ENCODE measurements at places on chromosomes 7 and 10.

- DNase-seq: peak; percentile 27
Measured at GRCh38 chr10:35140126-35140525, 13.5 kb downstream of the CREM start.

- peak; percentile 28 for DNase-seq
Measured at GRCh38 chr7:129210256-129210988, 14.4 kb upstream of the AHCYL2 start.

- DNase-seq: peak; percentile 11
Measured at GRCh38 chr10:124145109-124145870, 51.9 kb upstream of the CHST15 start.

DNA sequence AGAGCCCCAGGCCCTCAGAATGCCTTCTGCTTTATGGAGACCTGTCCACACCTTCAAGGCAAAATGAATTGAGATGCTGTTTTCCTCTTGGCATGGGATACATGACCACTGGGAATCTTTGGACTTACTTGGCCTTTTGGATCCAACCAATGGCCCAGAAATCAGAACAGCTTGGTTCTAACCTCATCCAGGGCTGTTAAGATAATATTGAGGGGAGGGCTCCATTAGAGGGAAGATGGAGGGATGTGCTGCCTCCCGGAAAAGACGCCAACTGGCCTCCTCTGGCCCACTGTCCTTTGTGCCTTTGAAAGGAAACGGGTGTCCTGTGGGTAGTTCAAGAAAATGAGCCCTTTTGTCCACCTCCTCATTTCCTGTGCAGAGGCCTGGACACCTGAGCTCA is 530.9 kb downstream of the KCNMA1 start:
- DNase-seq: no peak

- DNase-seq: no peak
Measured at GRCh38 chr10:62616885-62617590, 187.5 kb upstream of the ADO start.

GRCh38 chr7:142001163-142001874 is 5.6 kb downstream of the MGAM start:
- peak; percentile 8 for DNase-seq

DNA sequence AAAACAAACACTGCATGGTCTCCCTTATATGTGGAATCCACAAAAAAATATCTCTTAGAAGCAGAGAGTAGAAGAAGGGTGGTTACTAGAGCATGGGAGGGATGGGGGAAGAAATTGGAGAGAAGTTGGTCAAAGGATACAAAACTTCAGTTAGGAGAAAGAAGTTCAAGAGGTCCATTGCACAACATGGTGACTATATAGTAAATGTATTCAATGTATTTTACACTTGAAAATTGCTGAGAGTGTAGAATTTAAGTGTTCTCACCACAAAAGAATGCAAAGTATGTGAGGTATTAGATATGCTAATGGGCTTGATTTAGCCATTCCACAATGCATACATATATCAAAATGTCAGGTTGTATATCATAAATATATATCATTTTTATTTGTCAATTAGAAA is 232.0 kb upstream of the CELF2 start:
- peak; percentile 81 for DNase-seq

DNA sequence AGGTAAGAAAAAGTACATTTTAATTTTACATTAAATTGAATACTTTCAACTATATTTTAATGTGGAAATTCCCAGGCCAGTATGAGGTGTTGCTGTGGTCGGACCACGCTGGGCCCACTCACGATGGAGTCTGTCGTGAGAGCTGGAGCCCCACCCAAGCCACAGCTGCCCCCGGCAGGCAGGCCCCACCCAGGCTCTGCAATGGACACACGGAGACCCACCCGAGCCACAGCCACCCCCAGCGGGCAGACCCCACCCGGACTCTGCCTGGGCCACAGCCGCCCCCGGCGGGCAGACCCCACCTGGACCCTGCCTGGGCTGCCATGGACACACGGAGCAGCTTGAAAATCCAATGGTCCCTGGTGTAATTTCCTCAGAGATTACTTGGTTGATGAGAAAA is 141.3 kb downstream of the PTPRN2 start:
- no peak for DNase-seq

DNA sequence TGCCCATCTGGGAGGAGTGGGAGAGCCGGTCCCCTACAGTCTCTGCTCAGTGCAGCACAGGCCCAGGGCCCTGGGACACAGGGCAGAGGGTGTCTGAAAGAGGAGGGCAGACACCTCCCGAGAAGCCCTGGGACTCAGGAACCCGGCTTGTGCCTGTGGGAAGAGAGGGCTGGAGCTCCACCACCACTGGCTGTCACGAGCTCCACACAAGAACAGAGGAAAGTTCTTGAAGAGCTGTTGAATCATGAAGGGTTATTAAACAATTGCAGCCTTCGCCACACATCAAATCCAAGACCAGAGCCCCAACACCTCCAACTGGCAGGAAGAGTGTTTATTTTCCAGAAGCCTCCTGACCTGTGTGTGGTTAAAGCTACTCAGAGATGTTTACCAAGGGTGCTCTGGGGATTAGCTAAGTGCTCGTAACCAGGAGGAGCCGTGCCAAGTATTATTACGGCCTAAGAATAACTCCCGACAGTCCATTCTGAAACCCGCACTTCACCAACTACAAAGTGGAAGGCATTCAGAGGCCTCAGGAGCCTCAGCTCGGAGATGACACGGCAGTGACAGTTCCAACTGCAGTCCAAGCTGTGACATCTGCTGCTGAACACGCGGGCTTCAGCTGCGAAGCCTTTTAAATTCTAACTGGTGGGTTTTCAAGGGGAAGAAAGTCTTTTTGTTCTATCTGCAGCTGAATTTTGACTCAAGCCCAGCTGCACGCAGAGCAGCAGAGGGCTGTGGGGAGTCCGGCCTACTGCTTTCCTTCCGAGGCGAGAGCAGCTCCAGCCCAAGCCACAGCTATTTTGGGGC is 75.1 kb downstream of the MAD1L1 start:
- peak; percentile 95 for DNase-seq

DNA sequence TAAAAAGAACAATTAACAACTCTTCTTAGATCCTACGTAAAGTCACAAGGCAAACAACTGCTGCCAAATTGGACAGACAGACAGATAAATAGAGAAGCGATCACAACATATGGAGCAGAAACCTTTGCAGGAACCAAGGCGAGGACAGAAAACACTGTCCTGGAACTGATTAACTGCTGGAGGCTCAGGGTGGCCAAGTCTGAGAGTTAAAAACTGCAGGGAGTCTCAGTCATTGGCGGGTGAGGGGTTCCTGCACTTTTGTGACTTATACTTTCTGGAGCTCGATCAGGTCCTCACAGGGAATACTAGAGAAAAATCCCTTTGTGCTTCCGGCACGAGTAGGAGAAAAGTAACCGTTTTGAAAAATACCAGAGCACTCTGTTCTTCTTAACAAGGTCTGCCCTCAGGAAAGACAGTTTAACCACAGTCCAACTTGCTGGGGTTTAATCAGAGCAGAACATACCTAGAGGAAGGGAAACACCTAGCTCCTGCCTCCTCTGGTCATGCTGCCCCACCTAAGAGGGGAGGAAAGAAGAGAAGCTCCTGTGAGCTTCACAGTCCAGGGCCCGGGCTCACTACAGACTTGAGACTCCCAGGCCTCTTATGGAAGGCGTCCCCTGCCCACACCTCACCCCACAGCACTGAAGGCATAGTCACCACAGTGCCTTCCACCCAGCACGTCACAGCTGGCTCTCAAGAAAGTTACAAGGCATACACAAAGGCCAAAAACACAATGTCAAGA is 74.9 kb downstream of the LARP4B start:
- DNase-seq: no peak

- peak; percentile 47 for DNase-seq
Measured at GRCh38 chr7:36473454-36474282, 84.0 kb downstream of the ANLN start.

GRCh38 chr10:24715246-24715769 is 8.4 kb downstream of the ARHGAP21 start:
- DNase-seq: no peak

DNA sequence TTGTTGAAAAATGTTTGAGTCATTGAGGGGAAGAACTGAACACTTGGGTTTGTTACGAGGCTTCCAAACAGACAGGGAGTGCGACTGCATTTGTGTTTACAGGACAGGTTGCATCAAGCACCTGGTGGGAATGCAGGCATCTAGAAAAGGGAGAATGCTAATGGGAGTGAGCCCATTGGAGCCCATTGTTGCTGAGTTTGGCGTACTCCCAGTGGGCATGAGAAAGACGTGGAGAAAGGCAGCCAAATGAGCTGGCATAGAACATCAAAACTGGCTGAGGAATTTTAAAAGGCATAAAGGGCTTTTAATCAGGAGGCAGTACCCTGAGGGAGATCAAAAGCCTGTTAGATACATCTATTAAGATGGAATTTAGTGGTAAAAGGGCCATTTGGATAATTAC is 171.6 kb upstream of the NPSR1 start:
- DNase-seq: no peak

DNA sequence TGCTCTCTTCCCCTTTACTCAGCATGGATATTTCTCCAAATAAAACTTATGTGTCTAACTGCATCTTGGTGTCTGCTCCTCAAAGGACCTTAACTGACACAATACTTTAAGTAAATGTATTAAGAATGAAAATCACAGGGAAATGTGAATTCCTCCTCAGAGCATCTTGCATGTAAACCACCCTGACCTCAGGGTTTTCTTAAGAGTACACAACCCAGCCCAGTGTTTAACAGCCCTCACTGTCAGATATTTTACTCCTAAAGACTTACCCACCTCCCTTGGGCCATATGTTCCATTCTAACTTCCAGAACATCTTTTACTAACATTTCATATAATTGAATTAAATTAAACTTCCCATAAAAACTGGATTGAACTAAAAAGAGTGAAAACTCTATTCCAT is 315.3 kb downstream of the HPSE2 start:
- no peak for DNase-seq

DNA sequence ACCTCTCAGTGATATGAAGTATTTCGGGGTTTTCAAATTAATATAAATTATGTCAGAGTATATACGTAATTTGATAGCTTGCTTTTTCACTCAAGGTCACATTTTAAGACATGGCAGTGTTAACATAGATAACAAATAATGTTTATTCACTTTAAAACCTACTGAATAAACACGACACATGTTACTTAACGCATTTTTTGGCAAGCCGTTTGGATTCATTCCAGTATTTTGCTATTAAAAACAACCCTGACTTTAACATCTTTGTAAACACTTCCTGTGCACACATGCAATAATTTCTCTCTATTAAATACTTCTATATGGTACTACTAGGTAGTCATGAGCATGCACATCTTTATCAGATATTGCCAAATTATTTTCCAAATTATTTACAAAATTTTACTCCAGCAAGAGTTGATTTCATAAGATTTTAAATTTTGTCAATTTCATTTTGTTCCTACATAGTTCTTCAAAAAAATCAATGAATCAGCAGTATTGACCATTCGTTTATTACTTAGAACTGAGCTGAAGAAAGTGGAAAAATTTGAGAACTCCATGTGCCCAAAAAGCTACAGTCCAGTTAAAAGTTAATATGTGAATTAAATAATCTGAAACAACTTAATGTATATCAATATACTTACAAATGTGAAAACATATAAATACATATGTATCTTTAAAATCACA is 26.8 kb upstream of the THSD7A start:
- DNase-seq: no peak

GRCh38 chr7:118583641-118584040 is 359.1 kb downstream of the ANKRD7 start:
- no peak for DNase-seq

GRCh38 chr7:25926451-25926850 is 225.5 kb upstream of the NFE2L3 start:
- DNase-seq: no peak

DNA sequence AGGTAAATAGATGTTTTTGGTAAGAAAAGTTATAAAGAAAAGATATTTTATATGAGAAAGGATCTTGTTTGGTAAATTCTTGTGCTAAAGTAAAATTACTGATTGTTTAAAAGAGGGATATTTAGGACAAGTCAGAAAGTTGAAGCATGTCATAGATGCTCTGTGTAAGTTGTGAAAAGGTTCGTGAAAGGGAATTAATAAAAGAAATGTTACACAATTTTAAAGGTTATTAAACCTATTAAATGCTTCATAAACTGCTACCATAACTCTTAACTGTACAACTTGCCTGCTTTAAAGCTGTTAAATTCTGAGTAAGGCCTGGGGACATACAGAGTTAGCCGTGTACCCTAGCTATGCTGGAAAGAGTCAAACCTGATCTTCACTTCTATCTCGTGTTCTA is 634.1 kb downstream of the ACTR3B start:
- no peak for DNase-seq

- DNase-seq: no peak
Measured at GRCh38 chr7:151507806-151508205, 11.9 kb downstream of the RHEB start.

GRCh38 chr7:96277921-96278320 is 44.0 kb downstream of the SLC25A13 start:
- DNase-seq: no peak

DNA sequence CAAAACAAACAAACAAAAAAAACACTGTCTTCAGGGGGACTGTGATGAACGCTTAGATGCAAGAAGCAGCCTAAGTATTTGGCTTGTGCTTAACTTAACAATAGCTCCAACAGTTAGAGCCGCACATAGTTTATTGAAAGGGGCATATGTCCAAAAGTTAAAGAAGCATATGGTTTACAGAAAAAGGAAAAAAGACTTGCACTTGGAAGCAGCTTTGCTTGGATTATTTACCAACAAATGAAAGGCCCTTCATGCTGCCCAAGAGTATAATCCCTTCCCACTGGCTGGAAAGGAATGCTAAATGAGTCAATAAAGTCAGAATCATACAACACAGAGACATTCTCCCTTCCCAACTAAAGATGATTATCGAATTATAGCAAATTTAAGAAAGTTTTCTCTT is 77.9 kb downstream of the GLI3 start:
- DNase-seq: peak; percentile 30

GRCh38 chr10:11563936-11564335 is 47.5 kb downstream of the USP6NL start:
- DNase-seq: no peak

DNA sequence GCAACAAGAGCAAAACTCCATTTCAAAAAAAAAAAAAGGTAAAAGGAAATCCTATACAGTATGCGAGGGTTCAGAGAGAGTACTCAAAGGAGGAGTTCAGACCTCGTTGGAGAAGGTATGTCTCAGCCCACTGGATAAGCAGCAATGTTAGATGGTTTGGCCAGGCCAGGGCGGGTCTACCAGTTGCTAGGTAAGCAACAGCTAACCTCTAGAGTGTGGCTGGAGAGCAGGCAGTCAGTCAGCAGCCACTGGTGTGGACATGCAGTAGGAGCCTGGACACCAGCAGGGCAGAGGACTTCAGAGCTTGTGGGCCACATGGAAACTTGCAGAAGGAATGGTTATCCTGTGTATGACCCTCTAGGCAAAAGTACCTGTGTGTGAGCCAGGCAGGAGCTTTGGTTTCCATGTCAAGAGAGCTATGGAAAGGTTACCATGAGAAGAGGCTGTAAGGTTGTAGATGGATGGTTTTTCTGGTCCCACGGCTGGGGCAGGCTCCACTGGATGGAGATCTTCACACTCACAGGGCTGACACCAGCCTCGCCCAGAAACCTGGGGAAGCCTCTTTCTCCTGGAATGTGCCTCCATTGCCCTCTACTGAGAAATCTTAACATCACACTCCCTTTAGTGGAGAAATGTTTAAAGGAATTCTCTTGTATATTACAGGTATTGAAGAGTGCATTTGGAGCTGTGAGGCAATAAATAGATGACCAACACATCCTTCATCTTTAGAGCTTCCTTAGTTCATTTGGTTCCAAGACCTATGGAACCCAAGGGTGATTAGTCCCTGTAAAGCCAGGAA is 63.6 kb downstream of the CCDC186 start:
- DNase-seq: no peak

- no peak for DNase-seq
Measured at GRCh38 chr7:77830649-77831355, 32.2 kb downstream of the PHTF2 start.
